ENCODE measurements at places on chromosomes 7 and 10.

DNA sequence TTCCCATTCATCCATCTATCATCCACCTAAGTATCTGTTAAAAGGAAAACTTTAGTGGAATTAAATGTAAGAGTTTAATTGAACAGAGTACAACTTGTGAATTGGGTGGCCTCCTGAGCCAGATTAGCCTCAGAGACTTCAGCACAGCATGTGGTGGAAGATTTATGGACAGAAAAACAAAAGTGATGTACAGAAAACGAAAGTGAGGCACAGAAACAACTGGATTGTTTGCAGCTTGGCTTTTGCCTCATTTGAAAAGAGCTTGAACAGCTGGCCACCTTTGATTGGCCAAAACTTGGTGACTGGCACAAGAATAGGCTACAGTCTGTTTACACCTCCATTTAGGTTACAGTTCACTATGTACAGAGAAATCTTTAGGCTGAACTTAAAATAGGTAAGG lies 1463.4 kb upstream of the CELF2 start:
- no peak for DNase-seq

- DNase-seq = no peak
Observed at GRCh38 chr10:91551856-91552255, 81.0 kb downstream of the PPP1R3C start.

GRCh38 chr7:25923741-25924460 lies 228.1 kb upstream of the NFE2L3 start:
- DNase-seq = no peak

DNA sequence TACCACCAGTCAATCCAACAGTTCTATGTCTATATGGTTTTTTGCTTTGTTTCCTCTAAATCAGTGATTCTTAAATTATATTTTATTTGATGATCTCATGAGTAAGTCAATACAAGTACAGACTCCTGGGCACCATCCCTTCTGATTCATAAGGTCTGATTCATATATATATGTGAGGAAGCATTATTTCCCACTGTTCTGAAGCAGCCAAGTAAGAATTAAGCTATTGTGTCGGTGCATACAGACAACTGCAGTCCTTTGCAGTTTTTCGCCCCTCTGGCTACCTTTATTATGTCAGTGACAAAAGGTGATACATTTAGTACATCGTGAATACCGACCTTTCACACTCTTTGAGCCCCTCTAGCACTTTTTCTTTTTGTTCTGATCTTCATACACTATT lies 1079.6 kb upstream of the C7orf33 start:
- DNase-seq = no peak

DNA sequence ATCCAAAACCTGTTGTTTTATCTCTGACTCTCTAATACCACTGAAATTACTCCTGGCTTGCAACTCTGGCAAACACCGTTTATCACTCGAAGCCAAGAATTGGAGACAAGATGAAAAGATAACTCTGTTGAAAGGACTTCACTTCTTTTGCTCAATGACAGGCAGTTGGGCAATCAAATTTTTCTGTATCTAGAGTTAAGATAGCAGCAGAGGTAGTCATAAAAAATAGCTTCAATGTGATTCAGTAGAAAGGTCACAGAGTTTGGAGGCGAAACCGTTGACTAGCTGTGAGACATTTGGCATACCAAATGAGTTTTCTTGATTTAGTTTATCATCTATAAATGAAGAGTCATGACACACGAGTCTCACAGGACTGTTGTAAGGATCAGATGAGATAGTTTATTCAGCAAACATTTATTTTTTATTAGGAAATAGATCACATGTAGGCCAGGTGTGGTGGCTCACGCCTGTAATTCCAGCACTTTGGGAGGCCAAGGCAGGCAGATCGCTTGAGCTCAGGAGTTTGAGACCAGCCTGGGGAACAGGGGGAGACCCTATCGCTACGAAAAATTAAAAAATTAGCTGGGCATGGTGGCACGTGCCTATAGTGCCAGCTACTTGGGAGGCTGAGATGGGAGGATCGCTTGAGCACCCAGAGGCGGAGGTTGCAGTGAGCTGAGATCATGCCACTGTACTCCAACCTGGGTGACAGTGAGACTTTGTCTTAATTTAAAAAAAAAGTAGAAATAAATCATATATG lies 23.6 kb downstream of the AKR1B1 start:
- DNase-seq = no peak

DNA sequence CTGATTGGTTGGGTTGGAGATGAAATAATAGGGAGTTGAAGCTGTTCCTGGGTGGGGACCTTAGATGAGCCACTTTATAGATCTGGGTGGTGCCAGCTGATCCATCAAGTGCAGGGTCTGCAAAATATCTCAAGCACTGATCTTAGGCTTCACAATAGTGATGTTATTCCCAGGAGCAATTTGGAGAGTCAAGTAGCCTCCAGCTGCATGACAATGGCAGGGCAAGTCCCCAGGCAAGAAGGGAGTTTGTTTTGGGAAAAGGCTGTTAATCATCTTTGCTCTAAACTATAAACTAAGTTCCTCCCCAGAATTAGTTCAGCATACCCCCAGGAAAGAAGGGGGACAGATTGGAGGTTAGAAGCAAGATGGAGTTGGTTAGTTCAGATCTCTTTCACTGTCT lies 47.7 kb upstream of the WAPL start:
- DNase-seq = no peak

GRCh38 chr7:151687523-151688235 lies 168.0 kb upstream of the RHEB start:
- DNase-seq = no peak

DNA sequence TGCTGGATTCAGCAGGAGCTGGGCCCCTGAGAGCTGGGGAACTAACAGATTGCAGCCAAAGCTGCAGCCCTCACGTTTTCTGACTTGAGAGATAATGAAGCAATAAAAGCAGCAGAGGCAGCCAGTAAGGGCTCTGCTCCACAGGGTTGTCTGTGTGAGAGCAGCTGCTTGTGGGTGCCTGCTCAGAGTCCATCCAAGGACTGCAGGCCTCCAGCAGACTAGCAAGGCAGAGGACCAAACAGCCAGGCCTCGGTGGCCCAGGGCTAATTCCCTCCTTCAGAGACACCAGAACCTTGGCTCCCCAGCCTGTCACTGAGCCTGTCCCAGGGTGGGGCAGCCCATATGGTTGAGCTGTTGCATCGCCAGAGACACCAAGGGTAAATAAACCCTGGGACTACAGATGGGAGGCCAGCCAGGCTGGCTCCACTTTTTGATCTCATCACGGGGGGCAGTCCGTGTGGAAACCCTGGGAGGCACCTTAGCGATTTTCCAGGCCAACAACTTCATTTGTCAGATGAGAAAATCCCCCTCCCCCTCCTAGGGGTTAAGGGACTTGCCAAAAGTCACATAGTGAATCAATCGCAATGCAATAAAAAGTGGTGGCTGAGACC lies 229.2 kb downstream of the WDR11 start:
- DNase-seq = peak; percentile 85

GRCh38 chr10:21300551-21300950 lies 224.9 kb downstream of the SKIDA1 start:
- DNase-seq = no peak

- no peak for DNase-seq
Observed at GRCh38 chr7:17402628-17403278, 104.3 kb downstream of the AHR start.

DNA sequence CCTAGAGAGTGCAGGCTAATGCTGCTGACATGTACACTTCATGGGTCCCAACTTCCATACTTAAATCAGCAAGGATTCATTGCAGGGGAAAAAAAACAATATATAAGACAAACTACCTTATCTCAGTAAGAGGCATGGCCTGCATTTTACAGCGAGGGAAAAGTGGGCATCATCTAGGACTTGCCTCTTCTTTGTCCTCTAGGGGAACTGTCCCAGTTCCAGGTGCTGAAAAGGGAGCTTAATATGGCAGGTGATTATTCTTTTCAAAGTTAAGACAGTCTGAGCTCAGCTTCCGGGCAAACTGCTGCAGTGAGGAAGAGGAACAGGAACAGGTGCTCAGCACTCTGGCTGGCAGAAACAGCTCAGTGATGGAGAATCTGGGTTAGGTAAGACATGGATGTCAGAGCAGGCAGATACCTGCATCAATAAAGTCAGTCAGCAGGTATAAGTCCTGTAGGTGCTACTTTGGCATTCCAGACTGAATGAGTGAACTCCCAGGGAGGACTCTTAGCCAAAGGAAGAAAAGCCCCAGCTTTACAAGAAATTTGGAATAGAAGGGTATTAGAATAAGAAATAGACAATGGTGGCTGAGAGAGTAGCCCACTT lies 147.2 kb downstream of the TMEM178B start:
- DNase-seq = no peak

GRCh38 chr7:94244760-94245159 lies 149.9 kb upstream of the COL1A2 start:
- DNase-seq = no peak

DNA sequence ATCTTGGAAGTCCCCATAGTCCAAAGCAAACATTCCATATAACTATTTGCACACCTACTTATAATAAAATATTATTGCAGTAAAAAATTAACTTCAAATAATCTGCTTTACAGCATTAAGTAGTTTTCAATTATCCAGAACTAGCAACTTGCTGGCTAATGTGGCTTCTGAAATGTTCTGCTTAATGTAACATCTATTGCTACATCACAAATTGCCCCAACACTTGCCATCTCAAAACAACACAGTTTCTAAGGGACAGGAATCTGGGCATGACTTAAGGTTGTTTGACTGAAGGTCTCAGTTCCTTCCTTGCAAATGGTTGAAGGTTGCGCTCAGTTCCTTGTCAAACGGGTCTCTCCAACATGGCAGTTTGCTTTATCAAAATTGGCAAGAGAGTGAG lies 378.5 kb upstream of the SEMA3C start:
- DNase-seq = no peak

DNA sequence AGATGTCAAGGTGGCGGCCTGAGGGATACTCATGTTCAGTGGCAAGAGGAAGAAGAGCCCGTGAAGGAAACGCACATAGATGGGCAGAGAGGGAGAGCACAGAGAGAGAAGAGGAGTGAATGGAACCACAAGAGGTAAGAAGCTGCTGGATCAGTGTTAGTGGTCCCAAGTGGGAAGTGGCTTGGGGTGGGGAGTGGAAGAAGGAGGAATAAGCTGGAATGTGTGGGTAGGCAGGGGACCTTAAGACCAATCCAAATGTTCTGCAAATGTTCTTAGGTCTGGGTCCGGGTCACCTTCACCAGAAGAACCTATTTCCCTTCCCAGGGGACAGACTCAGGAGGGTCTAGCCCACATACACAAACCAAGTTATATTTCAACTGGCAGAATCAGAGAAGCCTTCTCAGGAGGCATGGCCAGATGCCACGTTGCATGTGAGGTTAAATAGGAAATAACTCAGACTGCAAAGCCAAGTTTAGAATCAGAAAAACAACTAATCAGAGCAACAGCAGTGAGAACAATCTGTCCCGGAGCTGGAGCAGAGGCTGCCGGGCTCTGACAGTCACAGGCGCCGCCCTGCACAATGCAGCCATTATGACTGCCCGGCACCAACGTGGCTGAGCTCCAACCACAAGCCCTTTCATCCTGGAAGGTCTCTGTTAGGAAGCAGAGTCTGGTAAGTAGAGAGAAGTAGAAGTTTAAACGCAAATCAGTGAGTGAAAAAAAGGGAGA lies 78.6 kb upstream of the ARMC3 start:
- peak; percentile 7 for DNase-seq

DNA sequence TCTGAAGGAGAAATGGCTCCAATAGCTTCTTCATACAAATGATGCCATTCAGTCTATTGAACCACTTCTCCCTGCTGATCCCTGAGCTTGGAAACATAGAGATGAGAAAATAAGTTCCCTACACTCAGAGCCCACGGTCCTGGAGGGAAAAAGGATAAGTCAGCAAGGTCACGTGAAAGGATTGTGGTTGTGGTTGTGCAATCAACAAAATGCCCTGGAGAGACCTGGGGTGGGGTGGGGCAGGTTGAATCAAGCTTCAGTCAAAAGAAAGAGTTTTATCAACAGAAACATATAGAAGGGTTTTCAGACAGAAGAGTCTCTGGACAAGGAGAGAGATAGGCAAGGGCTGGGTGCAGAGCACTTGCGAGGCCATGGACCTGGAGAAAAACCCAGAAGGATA lies 30.1 kb downstream of the C10orf90 start:
- no peak for DNase-seq

DNA sequence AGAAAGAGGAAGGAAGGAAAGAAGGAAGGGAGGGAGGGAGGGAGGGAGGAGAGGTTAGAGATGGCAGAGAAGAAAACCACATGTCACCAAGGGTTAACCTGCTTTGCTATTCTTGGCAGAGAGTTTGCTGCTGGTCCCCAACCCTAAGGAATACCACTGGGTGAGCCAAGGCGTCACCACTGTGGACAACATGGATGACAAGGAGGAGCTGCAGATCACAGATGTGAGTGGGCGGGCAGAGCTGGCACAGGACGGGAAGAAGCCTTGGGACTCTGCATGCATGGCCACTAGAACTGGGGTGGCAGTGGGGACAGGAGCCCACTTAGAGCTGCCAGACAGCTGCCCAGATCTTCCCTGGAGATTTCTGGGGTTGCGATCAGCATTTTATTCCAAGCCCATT lies 17.2 kb upstream of the MYH16 start:
- DNase-seq = no peak

GRCh38 chr10:87000491-87000890 lies 19.6 kb upstream of the FAM25A start:
- DNase-seq = no peak

DNA sequence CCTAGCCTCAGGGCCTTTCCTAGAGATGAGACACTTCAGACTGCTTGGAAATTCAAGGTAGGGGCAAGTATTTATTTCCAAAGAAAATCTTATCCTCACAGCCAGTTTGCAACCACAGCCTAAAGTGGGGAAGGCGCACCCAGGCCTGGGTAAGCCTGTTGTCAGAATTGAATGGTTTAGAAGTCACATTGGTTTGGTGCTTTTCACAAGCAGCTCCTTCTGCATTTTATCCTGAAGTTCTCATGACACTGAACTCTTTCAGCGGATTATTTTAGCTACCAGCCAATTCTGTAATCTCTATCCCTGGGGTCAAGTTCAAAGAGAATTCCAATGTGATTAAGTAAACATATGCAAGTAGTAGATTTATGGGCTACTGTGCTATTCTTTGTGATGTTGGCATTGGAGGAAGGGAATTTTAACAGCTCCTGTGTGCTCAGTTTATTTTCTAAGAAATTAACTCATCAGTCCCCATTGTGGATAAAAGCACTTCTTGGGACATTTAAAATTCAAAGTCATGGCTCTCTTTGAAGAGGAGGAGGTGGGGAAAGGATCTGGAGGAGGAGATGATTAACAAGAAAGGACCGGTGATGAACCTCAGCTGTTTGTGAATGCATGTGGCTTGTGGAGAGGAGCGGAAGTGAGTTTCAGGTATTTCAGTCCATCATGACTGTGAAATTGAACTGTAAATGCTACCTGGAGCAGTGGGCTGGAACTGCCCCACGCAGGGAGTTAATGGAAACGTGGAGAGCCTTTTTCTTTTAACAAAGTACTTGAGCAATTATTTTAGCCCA lies 90.2 kb upstream of the CACUL1 start:
- DNase-seq = no peak

GRCh38 chr10:107164992-107165391 lies 486 bp upstream of the SORCS1 start:
- DNase-seq = no peak

GRCh38 chr7:40507166-40507565 lies 372.4 kb downstream of the SUGCT start:
- peak; percentile 7 for DNase-seq

- no peak for DNase-seq
Observed at GRCh38 chr7:65422670-65423069, 49.0 kb downstream of the ZNF92 start.

Measured in NCI-H446 (cell line).